ENCODE measurements at places on chromosomes 1 and 21.

DNA sequence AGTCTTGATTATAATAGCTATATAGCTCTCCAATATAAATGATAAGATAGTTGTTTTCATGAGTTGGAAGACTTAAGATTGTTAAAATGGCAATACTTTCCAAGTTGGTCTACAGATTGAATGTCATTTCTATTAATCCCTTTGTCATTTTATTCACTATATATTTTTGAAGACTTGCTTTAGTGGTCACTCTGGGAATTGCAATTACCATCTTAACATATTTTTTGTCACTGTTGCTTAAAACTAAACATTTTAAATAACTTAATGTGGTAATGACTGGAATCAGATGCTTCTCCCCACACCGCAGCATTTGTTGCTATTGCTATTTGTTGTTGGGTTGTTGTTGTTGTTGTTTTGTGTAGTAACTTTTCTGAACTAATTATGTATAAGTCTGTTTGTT lies 1592.9 kb downstream of the MRPL39 start:
- no peak for DNase-seq

DNA sequence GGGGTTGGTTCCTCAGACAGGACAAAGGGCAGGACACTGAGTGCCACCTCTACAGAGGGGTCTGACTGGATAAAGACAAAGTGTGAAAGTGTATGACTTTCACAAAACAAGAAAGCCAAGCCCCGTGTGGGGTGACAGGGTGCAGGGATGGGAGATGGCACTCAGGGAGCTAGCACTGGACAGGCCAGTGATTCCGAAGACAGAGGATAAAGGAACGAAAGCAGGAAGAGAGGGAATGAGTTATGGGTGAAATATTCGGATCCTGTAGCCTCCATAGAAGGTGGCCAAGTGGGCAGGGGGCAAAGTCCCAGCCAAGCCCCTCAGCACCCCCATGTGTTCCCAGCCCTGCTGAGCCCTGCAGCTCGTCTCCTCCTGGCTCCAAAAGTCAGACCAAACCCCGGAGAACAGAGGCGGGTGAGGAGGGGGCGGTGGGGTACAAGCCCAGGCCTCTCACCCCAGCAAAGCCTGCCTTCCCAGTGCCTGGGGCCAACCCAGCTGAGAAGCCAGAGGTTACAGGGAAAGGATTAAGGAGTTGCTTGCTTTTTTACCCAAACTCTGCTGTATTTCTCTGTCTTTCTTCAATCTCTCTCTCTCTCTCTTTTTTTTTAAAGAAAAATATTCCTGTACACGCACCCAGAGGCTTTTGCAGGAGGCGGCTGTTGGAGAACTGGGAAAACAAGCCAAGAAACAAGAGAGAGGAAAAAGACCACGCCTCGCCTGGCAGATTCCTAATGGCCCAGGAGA lies 14.0 kb upstream of the WASF2 start:
- no peak for DNase-seq

- DNase-seq: no peak
Observed at GRCh38 chr1:23673086-23673813, 18.4 kb upstream of the RPL11 start.

- DNase-seq: no peak
Observed at GRCh38 chr1:215606564-215607168, 39.6 kb downstream of the KCTD3 start.

- no peak for DNase-seq
Observed at GRCh38 chr1:116494353-116494692, 76.5 kb downstream of the CD58 start.

GRCh38 chr1:98688110-98688739 lies 26.7 kb downstream of the SNX7 start:
- no peak for DNase-seq

DNA sequence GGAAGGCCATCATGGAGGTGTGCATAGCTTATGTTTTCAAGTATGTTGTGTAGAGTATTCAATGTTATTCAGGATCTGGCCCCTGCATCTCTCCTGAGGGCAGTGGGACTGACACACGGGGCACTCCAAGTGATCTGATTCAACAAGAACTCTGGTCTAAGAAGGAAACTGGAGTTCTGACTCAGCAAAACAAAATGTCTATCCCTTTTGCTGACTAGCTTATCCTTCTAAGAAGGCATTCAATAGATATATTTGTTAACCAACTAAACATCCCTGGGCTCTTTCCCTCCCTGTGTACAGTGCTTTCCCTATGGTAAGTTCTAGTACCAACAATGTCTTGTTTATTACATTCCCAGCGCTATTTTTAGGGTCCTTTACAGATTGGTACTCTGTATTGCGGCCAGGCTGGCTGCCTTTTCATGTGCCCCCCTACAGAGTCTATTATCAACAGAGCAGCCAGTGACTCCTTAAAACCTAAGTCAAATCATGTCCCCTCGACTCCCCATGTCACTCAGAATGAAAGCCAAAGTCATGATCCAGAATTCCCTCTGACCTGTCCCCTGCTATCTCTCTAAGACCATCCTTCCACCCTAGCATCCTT lies 304.9 kb downstream of the KCNH1 start:
- no peak for DNase-seq

DNA sequence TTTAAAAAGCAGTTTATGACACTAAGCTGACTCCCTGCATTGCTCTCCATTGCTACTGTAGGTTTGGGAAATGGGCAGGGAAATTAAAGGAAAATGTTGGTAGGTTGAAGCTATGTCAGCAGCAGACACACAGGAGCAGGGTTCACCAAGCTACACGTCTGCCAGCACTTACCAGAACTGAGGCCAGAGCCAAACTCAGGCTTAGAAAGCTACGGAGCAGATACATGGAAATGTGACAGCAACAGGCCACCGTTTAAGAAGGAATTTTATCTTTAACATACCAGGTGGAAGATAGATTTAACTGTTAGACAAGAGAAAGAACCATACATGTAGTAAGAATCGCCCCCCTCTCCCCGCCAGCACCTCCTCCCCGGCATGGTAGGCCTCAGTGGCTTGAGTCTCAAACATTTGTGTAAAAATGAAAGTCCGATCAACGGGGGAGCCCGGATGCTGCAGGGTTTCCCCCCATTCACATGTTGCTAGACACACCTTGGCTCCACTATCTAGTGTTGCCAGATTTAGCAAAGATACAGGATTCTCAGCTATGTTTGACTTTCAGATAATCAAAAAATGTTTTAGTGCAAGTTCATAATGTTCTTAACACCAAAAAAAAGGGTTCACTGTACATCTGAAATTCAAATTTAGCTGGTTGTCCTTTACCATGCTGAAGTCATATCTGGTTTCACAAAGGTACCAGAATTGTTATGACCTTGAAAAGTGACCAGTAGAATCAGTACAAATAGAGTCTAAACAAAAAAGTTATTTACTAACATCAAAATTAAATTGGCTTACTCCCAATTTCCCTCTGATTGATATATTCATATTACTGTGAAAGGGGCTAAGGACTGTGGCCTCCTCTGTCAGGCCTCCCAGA lies 6.7 kb downstream of the OR2T11 start:
- no peak for DNase-seq

DNA sequence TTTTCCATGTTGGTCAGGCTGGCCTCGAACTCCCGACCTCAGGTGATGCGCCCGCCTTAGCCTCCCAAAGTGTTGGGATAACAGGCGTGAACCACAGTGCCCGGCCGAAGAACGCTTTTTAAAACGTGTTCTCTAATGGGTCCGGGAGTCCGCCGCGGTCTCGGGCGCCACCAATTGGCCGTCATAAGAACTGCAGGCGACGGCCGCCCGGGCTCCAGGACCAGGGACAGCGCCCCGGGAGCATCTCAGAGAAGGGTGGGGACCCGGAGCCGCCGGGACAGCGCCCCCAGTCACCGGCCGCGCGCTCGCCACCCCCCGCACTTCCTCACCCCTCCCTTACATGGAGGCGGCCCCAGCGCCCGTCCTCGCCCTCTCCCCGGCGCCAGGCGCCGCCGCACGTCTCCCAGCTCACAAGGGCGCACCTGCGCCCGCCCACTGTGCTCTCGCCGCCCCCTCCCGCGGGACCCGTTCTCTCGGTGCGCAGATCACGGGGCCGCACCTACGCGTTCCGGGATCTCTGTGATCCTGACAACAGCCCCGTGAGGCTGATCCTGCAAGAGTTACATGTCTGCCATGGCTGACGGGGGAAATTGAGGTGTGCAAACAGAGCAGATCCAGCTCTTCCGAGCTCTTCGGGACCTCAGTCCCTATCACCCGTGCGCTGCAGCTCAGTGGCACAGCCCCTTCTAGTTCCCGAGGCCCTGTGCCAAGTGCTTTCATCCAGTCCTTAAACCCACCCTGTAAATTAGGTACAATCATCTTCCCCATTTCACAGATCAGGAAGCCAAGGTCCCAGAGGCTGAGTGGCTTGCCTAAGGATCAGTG lies 9.8 kb downstream of the RAP1GAP start:
- peak; percentile 59 for DNase-seq

GRCh38 chr1:50858761-50859160 lies 101.3 kb downstream of the FAF1 start:
- no peak for DNase-seq
